ENCODE measurements at places on chromosomes 11 and 22.

GRCh38 chr11:1117992-1118391, 39.8 kb upstream of the MUC5AC start:
- no peak for DNase-seq

DNA sequence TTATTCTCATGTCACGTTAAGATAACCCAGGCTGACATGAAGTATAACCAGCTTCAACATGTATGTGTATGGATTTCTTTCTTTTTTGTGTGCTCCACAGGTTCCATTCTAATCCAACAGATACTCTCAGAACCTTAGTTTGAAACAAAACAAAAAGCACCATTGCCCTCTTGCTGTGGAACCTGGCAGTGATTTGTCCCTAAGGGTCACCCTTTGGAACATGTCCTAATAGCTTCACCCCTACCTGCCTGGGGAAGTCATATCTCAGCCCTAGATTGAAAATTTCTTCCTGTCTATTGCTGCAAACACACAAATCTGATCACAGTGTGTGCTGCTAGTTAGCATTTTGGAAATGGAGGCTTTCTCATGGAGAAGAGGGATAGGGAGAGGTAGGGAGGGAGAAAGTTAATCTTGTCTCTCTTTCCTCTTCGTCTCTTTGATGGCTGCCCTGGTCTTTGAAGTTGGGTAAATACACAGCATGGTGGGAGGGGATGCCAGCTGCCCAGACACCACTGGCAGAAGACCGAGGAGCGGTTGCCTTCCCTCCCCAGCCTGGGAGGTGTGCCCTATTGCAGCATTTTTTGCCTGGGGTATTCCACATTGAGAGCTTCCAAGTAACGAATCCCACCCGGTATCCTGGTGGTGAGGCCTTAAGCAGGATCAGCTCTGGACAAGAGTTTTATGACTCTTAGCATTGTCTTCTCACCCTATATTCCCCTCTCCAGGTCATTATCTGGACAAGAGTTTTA, 11.6 kb upstream of the CADM1 start:
- no peak for DNase-seq

- DNase-seq: no peak
Observed at GRCh38 chr11:64119700-64120099, 46.2 kb downstream of the MACROD1 start.

- DNase-seq: no peak
Observed at GRCh38 chr11:96051820-96052219, 127.9 kb upstream of the MTMR2 start.

DNA sequence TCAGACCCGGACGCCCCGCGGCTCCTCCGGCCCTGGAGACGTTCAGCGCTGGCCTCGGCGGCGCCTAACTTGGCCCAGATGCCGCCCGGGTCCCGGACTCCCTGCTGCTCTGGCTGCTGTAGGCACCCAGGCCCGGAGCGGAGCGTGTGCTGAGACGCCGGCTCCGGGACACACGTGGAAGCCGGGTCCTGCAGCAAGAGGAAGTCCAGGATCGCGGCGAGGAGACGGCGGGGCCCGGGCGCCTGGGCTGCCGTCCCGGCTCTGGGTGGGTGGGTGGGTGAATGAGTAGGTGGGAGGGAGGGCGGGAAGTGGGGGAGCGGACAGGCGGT, 223 bp downstream of the WT1 start:
- DNase-seq: peak; percentile 29

- peak; percentile 69 for DNase-seq
Observed at GRCh38 chr11:65479184-65480145, 19.4 kb upstream of the MALAT1 start.

DNA sequence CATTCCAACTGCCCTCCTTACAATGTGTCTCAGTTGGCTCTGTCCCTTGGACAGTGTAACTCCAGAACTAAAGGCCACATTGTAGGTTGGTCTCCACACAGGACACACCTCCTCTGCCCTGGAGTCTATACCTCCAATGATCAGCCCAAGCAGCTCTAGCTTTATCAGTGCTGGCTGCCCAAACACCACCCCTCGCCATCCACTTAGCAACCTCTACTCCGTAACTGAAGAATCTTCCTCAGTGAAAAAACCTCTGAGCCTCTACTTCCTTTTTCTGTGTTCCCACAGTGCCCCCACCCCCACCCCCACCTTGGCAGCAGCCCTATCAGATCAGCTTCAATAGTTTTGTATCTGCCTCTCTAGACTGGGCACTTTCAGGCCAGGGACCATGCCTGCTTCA, 33.4 kb downstream of the SERPINH1 start:
- no peak for DNase-seq

- DNase-seq: no peak
Observed at GRCh38 chr11:73182824-73183321, 35.2 kb upstream of the P2RY2 start.

DNA sequence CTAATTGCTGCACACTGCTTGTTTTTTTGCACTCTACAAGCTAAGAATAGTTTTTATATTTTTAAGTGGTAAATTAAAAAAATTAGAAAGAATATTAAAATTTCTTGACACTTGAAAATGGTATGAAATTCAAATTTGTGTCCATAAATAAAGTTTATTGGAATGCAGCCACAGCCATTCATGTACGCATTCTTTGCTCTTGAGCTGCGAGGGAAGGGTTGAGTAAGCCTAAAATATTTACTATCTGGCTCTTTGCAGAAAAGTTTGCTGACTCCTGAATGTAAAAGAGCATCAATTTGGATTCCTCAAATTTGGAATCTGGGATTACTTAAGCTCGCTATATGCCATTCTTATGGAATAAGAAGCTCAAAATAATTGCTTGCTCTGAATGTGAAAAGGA, 3.4 kb upstream of the ADAMTS8 start:
- no peak for DNase-seq

DNA sequence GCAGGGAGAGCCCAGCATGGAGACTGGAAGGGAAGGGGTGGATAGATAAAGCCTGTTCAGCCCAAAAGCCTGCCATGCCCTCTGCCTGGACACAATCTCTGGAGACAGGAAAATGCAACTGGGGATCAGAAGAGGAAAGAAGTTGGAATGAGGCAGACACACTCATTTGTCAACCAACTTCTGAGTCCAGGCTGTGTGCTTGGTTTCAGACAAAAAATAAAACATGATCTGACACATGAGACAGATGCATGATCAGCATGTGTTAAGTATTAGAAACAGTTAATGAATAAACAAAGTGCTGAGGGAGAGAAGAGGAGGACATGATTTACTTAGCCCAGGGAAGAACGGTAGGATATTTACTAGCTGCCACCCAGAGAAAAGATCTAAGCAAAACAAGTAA, 839 bp downstream of the LRRN4CL start:
- no peak for DNase-seq

GRCh38 chr11:38130976-38131375, 1532.9 kb upstream of the RAG2 start:
- no peak for DNase-seq

- DNase-seq: peak; percentile 49
Observed at GRCh38 chr22:24819911-24820461, 14.0 kb downstream of the SGSM1 start.

- no peak for DNase-seq
Observed at GRCh38 chr11:79198898-79199250, 242.0 kb downstream of the TENM4 start.

GRCh38 chr22:39129746-39130145, 22.7 kb downstream of the CBX7 start:
- no peak for DNase-seq

All from right hindlimb (tissue), 1 donor.